ENCODE measurements at places on chromosomes 7 and 10. TPM values are rescaled to one million over a fixed set of nuclear protein-coding genes. Genes with fewer than 3 reads are reported as not detected.

CRPPA gene
- total RNA-seq = 0.34 TPM

HKDC1 gene
- total RNA-seq = 19.1 TPM

GHRHR gene
- not detected for total RNA-seq

TMEM176B gene
- total RNA-seq = 0.16 TPM

ACBD7 gene
- total RNA-seq = 0.85 TPM

C10orf62 gene
- total RNA-seq = not detected

ETV1 gene
- 3.6 TPM for total RNA-seq

STAMBPL1 gene
- total RNA-seq = 32.7 TPM

ASB13 gene
- 19.2 TPM for total RNA-seq

SPDYE16 gene
- not detected for total RNA-seq

FAM25G gene
- not detected for total RNA-seq

SKIDA1 gene
- total RNA-seq = 1.3 TPM

EZH2 gene
- 25.6 TPM for total RNA-seq

NOS3 gene
- 0.17 TPM for total RNA-seq

CLEC5A gene
- not detected for total RNA-seq

URGCP gene
- total RNA-seq = 31.5 TPM

PIK3CG gene
- not detected for total RNA-seq

PILRA gene
- total RNA-seq = 3.4 TPM

MMD2 gene
- not detected for total RNA-seq

TAX1BP1 gene
- 75.2 TPM for total RNA-seq

LRMDA gene
- total RNA-seq = 4.2 TPM

RBP3 gene
- total RNA-seq = not detected

CRTAC1 gene
- 1.8 TPM for total RNA-seq

ANKRD61 gene
- total RNA-seq = 0.50 TPM

ACTL6B gene
- total RNA-seq = not detected

IKZF1 gene
- not detected for total RNA-seq

SPDYE2B gene
- total RNA-seq = not detected

NOD1 gene
- 6.1 TPM for total RNA-seq

NPC1L1 gene
- total RNA-seq = 0.06 TPM

AGAP6 gene
- 9.7 TPM for total RNA-seq

OR6V1 gene
- total RNA-seq = not detected

ZNF862 gene
- total RNA-seq = 2.8 TPM

CLDN4 gene
- 4.9 TPM for total RNA-seq

GPR15LG gene
- not detected for total RNA-seq

PRPS1L1 gene
- total RNA-seq = not detected

LRRC17 gene
- total RNA-seq = 0.10 TPM

PRSS1 gene
- not detected for total RNA-seq

NPY4R gene
- total RNA-seq = 37.9 TPM

LAMB1 gene
- 144 TPM for total RNA-seq

ELMO1 gene
- total RNA-seq = 2.8 TPM

EPHA1 gene
- total RNA-seq = not detected

All from A549 treated with DMSO at 1 μM for 4 hours (cell line).